ENCODE measurements at places on chromosomes 2 and 18.

DNA sequence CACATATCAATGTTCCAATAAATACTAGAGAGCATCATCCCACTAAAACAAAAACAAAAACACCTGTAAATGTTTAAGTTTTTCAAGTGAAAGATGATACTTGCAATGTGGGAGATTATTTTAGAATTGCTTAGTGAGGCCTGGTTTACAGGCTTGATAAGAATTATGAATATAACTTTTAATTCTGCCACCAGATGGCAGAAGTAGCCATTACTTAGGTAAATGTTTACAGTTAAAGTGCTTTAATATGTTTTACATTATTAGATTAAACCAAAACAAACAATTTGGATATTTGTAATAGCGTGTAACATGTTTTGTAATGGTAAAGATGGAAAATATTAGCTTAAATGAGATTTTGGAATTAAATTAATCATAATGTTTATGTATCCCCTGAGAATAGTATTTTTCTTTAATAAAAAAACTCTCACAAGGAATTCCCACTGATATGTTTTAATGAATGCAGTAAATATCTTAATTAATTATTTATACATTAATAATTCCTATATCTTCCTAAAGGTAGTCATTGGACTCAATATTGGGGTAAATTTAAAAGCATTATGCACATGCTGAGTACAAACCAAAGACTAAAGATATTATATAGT lies 522.0 kb downstream of the SPAG16 start:
- no peak for DNase-seq

DNA sequence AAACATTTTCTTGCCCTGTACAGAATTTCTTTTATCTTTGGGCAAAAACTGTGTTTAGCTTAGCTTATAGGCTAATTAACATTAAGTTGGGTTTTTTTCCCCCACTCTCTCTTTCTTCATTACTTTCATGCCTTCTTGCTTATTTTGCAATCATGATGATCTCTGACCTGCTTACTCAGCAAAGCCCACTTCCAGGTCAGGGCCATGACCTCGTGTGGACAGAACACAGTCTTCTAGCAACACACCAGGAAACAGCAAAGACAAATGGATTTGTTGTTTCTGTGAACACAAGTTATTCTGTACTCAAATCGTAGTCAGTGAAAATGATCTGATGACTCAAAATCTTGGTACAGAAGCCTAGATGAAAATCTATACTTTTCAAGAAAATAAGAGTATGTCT lies 60.7 kb downstream of the SPATS2L start:
- no peak for DNase-seq

GRCh38 chr2:170141865-170142264 lies 36.1 kb upstream of the MYO3B start:
- DNase-seq, result no peak

DNA sequence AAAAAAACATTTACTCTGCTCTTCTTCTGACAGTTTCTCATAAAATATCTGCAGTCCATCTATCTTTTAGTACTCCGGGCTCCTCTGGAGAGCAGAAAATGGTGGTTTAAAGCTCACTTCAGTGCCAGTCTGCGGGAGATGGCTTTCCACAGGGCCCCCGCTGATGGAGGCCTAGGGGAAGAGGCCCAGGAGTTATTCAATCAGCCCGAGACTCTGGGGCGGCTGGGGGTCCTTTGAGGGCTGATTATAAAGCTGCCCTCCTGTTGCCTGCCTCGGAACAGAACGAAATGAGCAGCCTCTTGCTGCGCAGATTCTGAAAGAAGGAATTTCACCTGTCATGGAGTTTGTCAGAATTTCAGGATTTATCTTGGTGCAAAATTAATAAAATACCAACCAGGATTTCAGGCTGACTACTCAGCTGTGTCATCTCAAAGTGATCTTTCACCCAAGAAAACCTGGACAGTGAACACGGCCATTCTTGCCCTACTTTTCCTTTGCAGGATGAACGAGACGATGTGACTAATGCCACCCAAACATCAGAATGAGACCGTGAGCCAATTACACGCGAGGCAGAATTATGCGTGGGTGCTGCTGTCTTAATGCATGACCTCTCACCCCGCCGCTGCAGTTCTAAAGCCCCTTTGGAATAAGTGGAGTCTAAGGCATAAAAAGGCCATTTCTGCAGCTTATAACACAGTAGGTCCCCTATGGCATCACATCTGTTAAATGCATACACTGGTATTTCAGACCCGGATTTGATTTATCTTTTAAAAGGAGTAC lies 273.8 kb downstream of the ZNF521 start:
- DNase-seq, result no peak

DNA sequence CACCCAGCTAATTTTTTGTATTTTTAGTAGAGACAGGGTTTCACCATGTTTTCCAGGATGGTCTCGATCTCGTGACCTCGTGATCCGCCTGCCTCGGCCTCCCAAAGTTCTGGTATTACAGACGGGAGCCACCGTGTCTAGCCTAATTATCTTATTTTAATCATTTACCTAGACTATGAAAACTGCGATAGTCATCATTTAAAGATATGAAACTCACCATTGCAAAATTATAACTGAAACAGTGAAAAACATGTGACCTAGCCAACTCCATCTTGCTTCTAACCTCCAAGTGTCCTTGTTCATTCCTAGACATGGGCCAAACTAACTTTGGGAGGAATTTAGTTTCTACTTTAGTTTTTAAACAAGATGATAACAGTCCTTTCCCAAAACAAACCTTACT lies 17.4 kb downstream of the SULT1C4 start:
- DNase-seq, result no peak
